Activated CD4-positive, CD25-positive, alpha-beta regulatory T cell treated with anti-CD3 and anti-CD28 coated beads, Interleukin-2, amount 50 U/mL, for 16 hours (primary cell): ENCODE measurements at places on chromosomes 6 and 20.

- no peak for DNase-seq
These were observed 28.8 kb downstream of the TLDC2 start for GRCh38 chr20:36904690-36905089.

DNA sequence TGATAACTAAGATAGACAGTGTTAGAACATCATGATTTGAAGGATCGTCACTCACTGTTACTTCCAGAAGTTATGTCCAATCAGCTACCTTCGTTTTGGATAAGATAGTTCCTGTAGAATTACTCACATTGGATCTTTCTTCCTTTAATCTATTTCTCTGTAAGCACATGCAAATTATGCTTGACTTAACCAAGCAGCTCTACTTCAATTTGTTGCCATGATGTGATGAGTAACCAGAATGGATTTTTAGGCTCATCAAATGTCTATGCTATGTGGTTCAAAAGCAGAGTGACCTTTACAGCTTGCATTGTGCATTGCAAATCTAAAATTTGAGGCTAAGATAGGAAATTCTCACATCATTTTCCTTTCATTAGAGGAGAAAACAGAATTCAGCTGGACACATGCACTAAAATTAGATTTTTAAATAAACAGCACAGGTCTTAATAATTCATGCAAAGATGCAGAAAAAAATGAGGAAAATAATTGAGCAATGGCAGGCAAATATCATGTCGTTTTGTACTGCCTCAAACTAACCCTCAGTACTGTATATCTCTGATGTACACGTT is 76.7 kb upstream of the ZFP64 start:
- no peak for DNase-seq

GRCh38 chr6:146819596-146820320 is 221.0 kb downstream of the ADGB start:
- no peak for DNase-seq

GRCh38 chr20:37984018-37984785 is 49.1 kb downstream of the TTI1 start:
- DNase-seq = no peak

- DNase-seq = no peak
These were observed 169.3 kb downstream of the ANKRD60 start for GRCh38 chr20:58059260-58059544.

DNA sequence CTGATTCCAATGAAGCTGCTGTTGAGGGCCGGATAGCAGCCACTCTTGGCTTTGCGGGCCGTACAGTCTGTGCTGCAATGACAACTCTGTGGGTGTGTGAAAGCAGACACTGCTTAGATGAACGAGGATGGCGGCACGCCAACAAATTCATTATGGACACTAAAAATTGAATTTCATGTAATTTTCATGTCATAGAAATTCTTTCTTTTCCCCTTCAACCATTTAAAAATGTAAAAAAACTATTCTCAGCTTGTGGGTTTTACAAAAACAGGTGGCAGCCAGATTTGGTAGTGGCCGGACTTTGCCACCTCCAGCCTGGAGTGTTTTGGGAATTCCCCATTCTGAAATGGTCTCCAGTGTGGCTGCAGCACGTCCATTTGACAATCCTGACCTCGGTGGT is 26.0 kb downstream of the MAS1 start:
- no peak for DNase-seq

GRCh38 chr6:119673741-119674140 is 324.2 kb upstream of the MAN1A1 start:
- DNase-seq = no peak

GRCh38 chr6:20340068-20340848 is 61.4 kb upstream of the E2F3 start:
- DNase-seq = no peak

DNA sequence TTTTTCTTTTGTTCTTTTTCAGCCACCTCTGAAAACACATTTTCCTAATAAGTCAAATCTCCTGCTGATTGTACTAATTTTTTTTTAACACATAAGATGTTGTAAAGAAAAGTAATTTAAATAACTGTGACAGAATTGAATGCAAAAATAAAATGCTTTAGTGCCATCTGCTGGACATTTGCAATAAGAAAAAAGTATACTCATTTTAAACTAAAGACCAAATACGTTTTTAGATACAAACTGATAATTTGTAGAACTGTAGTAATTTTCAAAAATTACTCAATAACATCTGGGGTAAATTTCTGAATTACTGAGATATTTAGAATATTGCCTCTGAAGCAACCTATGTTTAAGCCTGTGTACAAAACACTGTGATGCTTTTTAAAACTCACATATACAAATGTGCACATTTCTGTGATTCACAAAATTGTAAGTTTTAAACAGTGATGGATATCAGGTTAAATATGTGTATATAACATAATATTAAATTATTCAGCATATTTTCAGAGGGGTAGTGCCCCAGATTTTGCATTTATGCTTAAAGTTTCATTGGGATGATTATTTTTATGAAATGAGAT is 198.7 kb downstream of the RIMS1 start:
- DNase-seq = no peak

GRCh38 chr20:45163083-45163803 is 11.5 kb upstream of the PI3 start:
- DNase-seq = no peak

DNA sequence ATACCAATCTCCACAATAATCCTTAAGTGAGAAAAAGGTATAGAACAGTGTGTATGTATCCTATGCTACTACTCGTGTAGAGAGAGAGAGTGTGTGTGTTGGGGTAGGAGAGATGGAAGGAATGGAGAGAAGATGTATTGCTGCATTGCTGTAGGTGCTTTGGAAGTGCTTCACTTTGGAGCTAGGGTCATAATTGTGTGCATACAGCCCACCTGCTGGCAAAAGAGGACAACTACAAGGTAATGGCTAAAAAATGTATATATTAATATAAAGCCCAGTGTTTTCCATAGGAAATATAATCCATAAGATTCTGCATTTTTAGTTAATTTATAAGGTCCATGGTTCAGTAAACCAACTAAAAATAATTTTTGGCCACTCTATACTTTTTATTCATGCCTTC is 36.1 kb downstream of the SERAC1 start:
- DNase-seq = no peak

DNA sequence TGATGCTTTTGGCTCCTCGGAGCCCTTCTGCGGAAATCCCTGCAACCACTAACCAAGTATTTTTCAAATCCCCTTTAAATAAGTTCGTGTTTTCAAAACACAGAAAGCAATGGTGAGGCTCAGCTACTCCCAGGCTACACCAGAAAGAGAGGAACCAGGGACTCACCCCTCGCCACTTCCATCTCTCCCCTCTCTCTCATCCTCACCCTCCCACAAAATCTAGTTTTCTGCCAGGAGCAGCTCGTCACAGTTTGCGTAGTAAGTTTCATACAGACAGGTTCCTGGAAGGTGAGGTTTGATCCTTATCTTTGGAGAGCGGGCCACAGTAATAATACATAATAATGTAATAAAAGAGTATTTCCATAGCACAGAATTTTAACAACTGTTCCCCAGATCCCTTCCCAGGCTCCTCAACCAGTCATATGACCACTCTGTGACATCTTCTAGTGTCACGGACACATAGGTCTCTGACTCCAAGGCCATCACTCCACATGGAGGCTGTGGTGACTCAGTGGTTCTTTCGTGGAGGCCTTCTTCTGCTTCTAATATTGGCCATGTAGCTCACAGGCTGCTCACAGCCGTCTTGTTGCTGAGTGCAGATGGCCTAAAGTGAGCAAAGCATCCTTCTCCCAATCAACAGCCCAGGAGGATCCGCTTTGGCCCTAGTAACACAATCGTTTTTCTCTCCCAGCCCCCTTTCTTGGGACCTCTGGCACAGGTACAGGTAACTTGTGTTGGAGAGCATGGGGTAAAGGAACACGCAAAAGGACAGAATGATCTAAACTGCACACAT is 295.7 kb downstream of the CDC5L start:
- DNase-seq = no peak

- no peak for DNase-seq
These were observed 60.5 kb upstream of the PRND start for GRCh38 chr20:4661191-4661590.

- no peak for DNase-seq
These were observed 2.2 kb downstream of the HIVEP2 start for GRCh38 chr6:142942805-142943227.

- DNase-seq = no peak
These were observed 59.9 kb downstream of the KLHL31 start for GRCh38 chr6:53605543-53606235.

DNA sequence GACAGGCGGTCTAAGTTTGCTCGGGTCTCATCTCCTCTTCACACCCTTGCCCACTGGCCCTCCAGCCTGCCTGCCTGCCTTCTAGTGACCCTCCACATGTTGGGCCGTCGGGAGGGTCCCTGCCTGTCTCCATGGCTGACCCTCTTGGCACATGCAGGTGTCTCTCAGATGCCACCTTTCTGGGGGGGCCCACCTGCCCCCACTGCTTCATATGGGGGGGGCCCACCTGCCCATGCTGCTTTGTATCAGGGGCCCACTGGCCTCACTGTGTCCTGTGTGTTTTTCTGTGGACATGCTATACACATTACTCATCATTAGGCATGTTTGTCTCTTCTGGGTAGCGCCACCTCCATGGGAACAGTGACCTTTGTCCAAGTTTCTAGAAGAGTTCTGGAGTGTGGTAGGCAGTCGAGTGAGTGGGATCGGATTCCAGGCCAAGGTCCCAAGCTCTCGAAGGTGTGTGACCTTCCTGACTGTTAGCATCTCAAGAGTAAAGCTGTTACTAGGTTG is 40.4 kb upstream of the KIF25 start:
- no peak for DNase-seq

GRCh38 chr6:45505470-45505869 is 127.7 kb upstream of the SUPT3H start:
- no peak for DNase-seq

DNA sequence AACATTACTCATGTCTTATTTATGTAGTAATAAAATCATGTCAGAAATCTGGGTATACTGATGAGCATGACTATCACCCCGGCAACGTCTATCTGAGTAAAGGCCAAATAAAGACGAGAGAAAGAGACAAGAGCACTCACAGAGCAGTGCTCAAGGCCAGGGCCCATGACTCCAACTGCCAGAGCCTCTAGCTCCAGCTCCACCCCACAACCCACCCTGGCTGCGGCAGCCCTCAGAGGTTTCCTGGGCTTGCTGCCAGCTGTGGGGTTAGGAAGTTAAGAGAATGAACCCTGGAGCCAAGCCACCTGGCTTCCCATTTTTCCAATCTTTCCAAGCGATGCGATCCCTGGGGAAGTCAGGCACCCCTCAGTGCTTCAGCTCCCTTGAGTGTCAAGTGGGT is 92.0 kb upstream of the PAX1 start:
- no peak for DNase-seq

DNA sequence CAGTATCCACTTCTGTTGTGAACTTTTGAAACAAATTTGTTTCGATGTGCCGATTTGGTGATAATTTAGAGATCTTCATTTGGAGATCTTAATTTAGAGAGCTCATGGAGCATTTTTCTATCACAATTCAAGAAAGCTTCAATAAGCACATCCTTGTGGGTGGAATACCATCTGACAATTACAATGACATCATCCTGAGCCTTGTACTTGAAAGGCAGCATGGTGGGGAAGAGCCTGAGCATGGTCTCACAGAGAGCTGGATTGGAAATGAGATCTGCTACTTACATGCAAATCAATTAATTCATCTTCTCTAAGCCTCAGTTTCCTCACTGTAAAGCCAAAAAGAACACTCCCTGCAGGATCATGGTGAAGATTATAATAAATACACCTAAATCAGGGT is 75.9 kb downstream of the FRK start:
- no peak for DNase-seq

GRCh38 chr20:58440021-58440767 is 51.2 kb downstream of the VAPB start:
- DNase-seq = no peak

GRCh38 chr6:128979071-128979470 is 96.1 kb downstream of the LAMA2 start:
- DNase-seq = no peak

- peak; percentile 71 for DNase-seq
These were observed at the start of gene MMP24OS for GRCh38 chr20:35277531-35278395. Gene MMP24OS, minus strand, starts transcription at chr20:35278122. Its CDS starts 193 bp downstream, at chr20:35277929.

- no peak for DNase-seq
These were observed 5.1 kb upstream of the ZBP1 start for GRCh38 chr20:57625181-57625958.

- no peak for DNase-seq
These were observed 272.2 kb upstream of the THEMIS start for GRCh38 chr6:128172752-128173682.

GRCh38 chr20:49915118-49915379 is 280 bp downstream of the SPATA2 start:
- DNase-seq = no peak

GRCh38 chr6:87431263-87431662 is 23.5 kb downstream of the CFAP206 start:
- DNase-seq = no peak

DNA sequence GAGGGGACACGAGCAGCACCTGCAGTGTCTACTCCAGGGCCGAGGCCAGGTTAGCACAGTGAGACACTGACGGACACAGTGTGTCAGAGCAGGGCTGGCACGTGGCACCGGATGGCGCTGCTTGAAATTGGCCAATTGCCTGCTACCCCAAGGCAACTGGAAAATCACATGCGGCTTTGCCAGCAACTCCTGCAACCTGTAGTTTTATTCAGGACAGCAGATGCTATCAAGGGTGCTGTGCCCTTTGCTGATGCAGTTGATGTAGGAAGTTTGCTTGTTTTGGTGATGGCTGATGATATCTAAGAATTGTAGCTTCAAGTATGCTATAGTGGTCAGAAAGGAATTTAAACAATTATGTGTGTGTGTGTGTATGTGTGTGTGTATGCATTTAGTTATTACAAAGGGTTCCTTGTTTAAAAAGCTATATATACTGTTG is 25.9 kb downstream of the RIN2 start:
- DNase-seq = no peak

GRCh38 chr6:105797286-105797979 is 288.7 kb upstream of the PRDM1 start:
- DNase-seq = no peak

- no peak for DNase-seq
These were observed 14.9 kb upstream of the DDO start for GRCh38 chr6:110430236-110430635.

GRCh38 chr20:41783423-41784208 is 165.4 kb upstream of the CHD6 start:
- no peak for DNase-seq

- DNase-seq = no peak
These were observed 3.9 kb upstream of the NECAB3 start for GRCh38 chr20:33677991-33678702.

DNA sequence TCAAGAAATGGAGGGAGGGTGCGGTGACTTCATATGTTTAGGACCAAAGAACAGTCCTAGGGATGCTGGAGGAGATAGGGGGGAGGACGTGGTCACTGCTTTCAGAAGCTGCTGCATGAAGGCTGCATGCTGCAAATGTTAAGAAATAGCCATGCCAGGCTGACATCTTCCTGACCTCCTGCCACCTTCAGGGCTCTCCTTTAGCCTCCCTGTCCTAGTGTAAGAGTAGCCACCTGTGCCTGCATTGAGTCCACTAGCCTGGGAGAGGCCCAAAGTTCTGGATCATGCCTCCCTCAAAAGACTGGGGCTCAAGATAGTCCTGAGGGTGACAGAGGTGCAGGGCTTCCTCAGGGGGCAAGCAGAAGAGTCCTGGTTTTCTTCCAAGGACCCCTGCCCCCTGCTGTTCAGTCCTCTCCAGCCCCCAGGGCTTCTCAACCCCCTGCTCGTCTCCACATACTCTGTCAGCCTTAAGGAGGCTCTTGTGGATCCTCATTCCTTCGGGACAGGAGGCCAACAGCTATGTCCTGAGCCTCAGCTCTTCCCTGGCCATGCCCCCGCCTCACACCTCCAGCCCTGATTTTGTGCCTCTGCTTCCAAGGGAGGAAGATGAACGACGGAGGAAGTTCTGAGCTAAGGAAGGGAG is 96.3 kb downstream of the MRPL14 start:
- DNase-seq = no peak
